Heart right ventricle (tissue), 16 donors: ENCODE measurements at places on chromosomes 2 and 18.
A peak's percentile ranks its signal among the peaks of the same experiment; 100 is the strongest.

DNA sequence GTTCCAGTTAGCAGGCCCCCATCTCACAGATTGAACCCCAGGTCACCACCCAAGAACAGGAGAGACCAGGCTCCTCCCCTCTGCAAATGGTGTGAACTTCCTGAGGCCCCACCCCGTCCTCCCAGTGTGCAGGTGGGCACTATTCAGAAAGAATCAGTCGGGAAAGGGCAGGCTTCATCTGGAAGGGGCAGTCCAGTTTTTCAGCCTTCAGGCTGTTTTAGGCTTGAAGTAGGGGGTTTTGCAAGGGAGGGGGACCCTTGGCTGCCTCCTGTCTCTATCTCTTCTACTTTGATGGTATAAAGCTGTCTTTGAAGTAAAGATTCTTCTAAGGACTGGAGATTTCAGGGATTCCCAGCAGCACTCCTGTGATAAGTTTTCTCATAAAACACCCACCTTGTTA lies 267.6 kb downstream of the RND3 start:
- no peak for DNase-seq

GRCh38 chr2:72864500-72864899 lies 22.7 kb upstream of the SPR start:
- no peak for DNase-seq

DNA sequence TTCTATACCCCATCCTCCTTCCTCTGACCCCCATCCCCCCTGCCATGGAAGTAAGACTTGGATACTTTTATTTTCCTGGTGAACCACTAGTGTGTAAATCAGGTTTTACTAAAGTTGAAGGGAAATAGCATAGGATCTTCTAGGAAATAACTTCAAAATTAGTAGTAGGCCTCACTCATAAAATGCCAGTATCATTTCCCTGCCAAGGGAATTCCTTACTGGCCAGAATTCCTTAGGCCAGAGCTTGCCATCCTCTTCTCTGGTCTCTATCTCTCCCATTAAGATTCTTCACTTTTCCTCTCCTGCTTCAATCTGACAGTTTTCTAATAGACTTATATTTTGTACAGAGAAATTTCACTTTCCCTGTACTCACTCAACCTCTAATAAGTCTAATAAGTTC lies 322.8 kb upstream of the TANK start:
- no peak for DNase-seq

DNA sequence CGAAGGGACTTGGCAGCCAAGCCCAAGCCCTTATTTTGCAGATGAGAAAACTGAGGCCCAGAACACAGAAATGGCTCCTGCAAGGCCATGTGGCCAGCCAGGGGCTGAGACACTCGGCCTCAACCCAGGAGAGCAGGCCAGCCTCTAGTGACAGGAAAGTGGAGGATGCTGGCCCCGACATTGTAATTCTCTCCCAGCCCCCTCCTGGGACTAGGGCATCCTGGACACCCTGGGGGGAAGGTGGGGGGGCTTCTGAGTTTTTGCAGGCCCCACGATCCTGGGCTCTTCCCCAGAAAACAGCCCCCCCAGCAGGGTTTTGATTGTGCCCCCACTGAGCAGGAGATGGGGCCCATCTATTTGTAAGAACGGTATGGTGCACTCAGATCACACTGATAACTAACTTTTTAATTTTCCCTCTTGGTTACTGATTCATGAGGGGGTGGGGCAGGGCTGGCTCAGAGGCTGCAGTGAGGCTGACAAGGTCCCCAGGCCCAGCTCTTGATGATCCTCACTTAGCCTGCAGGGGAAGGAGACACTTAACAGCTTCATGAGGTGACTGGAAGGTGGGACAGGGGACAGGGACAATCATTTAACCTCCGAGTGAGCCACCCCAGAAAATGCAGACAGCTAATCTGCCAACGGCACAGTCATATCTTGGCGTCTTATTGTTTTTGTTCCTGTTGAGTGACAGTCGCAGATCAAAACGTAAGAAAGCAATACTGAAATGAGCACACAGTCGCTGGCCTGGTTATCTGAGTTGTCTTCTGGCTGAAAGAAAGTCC lies 18.9 kb downstream of the SMAD7 start:
- DNase-seq, result no peak

DNA sequence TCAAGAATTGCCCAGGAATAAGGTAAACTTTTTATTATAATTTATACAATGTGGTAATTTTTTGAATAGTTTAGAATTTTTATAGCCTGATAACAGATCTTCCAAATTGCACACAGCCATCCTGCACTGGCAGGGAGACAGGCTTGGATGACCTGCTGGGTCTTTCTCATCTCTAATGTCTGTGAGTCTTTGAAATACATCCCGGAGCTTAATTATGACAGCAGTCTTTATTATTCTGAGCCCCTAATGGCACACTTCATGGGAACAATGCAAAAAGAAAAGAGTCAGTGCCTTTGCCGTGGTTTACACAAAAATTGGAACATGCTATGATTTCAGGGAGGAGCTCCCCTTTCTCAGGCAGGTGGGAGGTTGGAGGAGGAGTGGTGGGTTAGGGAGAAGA lies 71.0 kb downstream of the TMEM182 start:
- DNase-seq, result no peak

DNA sequence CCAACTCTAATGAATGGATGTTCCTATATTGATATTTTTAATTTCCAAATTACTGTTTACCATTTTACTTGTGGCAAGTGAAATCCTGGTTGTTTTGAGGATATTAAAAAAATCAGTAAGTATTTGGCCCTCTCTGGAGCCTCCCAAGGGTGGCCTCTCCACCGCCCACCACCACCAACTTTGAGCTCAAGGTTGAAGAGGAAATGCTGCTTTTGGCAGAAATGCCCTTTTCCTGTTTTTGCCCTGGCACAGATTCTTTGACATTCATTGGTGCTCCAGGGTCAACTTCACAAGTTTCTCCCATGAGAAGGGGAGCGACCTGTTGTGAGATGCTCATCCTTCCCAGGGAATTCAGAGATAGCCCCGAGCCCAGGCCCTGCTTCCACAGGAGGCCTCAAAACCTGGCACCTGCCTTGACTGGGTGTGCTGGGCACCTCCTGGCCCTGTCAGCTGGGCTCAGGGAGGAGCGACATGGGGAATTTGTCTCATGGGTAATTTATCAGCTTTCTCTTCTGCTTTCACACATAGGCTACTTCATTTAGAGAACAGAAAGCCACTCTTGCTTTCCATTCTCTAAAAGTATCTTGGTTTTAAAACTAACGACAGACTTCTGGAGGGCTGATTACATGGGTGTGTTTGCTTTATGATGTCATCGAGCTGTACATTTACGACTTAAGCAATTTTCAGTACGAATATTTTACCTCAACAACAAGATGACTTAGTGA lies 6.9 kb downstream of the CD8A start:
- no peak for DNase-seq

DNA sequence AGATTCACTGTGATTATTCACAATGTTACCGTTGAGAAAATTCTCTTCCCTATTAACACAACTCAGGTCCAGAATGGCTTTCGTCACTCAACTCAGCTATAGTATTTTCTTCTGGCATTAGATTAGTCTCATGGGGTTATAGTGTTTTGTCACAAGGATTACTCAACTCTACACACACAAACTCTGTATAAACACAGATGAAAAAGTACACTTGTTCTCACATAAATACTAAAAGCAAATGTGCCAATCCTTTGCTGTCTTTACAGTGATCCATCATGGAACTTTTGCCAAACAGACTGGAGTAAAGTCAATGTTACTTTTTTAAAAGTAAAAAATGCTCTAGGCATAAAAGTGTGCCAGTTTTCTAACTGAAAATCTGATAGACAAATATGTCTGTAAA lies 267.6 kb downstream of the RBM43 start:
- no peak for DNase-seq

DNA sequence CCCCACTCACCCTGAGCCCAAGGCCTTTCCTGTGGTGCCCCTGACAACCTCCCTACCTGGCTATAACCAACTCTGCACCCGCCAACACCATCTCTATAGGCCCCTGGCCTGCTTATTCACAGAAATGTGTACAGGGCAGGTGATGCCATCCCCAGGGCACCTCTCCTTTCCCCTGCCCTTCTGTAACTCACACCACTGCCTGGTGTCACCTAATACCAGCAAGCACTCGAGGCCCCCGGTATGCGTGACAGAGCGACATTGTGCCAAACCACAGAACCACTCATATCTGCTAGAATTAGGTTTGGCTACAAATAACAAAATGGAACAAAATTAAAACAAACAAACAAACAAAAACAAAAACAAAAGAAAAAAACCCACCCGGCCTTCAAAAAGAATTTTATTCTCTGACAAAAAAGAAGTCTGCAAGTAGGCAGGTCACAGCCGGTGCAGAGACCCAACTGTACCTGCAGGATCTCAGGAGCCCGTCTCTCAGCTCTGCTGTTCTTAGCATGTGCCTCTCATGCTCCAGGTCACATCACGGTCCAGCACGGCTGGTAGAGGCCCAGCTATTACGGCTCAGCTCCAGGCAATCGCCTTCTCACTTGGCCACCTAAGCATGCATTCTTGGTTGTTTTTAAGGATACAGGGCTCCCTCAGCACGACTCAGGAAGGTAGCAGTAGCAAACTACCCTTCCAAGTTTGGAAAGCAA lies 51.4 kb downstream of the FAM178B start:
- no peak for DNase-seq

DNA sequence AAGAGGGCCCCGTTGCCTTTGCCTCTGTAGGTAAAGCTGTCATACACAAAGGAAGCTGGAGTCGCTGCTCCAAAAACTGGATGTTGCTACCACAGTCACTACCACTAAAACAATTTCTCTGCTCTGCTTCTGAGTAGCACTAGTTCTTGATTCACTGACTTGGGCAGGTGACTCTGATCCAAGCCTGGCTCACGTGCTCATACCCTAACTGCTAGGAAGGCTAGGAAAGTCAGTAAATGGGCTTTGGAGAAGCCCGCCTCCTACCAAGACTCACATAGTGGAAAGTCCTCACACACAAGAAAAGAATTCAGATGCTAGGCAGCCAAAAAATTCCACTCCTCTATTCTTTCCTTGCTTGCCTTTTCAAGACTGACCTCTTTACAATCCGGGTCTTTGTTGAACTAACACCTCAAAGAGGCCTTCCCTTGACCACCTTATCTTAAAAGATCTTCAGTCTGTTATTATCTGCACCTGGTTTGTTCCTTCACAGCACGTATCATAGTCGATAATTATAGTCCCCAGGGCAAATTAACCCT lies 11.4 kb upstream of the DYNC1I2 start:
- no peak for DNase-seq

- DNase-seq, result peak; percentile 74
These were observed at the start of gene CFAP221 for GRCh38 chr2:119544075-119544938. CFAP221 (plus strand) TSS chr2:119544449; CDS start chr2:119546132, 1,683 bp downstream.

- DNase-seq, result peak; percentile 65
These were observed 2.9 kb downstream of the ACKR3 start for GRCh38 chr2:236572482-236572881.

GRCh38 chr2:147863835-147864234 lies 19.0 kb downstream of the ACVR2A start:
- DNase-seq, result no peak

DNA sequence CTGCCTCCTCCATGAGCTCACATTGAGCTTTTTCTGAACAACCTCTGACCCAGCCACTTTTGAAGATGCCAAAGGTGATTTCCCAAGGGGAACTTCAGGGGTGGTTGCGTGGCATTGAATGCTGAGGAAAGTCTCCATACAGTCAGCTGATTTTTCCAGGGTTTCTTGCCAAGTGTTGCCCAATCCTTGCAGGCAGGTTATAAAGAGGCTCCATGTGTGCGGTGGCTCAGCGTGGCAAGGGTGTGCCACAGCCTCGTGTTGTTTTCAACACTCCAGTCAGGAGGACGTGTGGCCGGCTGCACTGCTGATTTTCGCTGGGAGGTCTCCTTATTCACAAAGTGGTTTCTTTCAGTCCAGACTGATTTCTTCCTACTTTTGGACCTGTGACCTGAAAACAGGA lies 81.4 kb upstream of the GATA6 start:
- DNase-seq, result peak; percentile 25

- no peak for DNase-seq
These were observed 103.0 kb downstream of the AFF3 start for GRCh38 chr2:100039291-100039980.

- DNase-seq, result peak; percentile 66
These were observed 23.2 kb downstream of the ASB1 start for GRCh38 chr2:238449909-238450417.

DNA sequence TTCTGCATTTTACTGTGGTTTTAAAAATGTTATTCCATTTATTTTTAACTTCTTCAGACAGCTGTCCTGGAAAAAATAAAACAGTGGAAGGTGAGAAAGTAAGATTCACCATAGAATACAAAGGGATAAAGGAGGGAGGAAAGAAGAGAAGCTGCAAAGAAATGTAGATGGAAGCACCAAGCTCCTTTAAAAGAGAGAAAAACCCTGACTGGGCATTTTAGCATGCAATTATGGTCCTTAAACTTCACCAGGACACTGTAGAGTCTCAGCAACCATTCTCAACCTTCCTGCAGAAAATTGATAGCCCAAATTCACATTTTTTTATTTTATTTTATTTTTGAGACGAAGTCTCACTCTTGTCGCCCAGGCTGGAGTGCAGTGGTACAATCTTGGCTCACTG lies 11.6 kb upstream of the ANKRD44 start:
- DNase-seq, result no peak

DNA sequence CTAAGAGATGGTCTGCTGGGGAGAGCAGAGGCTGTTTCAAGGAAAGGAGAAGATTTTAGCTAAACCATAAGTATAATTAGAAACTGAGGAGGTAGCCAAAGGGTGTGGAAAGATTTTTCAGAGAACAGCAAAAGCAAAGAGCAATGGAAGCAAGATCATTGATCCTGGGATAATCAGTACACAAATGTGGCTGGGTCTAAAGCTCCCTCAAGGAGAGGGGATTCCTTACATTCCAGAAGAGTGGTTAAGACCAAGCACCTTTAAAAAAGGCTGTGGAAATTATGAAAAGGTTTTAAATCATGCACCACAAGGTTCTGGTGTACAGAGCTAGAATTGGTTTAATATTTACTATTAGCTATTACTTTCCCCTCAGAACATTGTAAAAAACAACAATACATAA lies 246.0 kb upstream of the UBE2E3 start:
- no peak for DNase-seq

- no peak for DNase-seq
These were observed 61.2 kb downstream of the FAM171B start for GRCh38 chr2:186755066-186755465.

- no peak for DNase-seq
These were observed 413.3 kb downstream of the LRRTM4 start for GRCh38 chr2:77108915-77109314.

- DNase-seq, result no peak
These were observed 45.9 kb upstream of the KCNF1 start for GRCh38 chr2:10865841-10866240.

GRCh38 chr2:232341061-232341738 lies 37.4 kb upstream of the ALPP start:
- DNase-seq, result no peak

- no peak for DNase-seq
These were observed 248.0 kb downstream of the PIEZO2 start for GRCh38 chr18:10901329-10901728.

- DNase-seq, result peak; percentile 10
These were observed 18.7 kb upstream of the SMAD2 start for GRCh38 chr18:47949202-47949601.

- DNase-seq, result no peak
These were observed 111.7 kb upstream of the CSRNP3 start for GRCh38 chr2:165357758-165358157.
